ENCODE measurements at places on chromosomes 11 and 22.

DNA sequence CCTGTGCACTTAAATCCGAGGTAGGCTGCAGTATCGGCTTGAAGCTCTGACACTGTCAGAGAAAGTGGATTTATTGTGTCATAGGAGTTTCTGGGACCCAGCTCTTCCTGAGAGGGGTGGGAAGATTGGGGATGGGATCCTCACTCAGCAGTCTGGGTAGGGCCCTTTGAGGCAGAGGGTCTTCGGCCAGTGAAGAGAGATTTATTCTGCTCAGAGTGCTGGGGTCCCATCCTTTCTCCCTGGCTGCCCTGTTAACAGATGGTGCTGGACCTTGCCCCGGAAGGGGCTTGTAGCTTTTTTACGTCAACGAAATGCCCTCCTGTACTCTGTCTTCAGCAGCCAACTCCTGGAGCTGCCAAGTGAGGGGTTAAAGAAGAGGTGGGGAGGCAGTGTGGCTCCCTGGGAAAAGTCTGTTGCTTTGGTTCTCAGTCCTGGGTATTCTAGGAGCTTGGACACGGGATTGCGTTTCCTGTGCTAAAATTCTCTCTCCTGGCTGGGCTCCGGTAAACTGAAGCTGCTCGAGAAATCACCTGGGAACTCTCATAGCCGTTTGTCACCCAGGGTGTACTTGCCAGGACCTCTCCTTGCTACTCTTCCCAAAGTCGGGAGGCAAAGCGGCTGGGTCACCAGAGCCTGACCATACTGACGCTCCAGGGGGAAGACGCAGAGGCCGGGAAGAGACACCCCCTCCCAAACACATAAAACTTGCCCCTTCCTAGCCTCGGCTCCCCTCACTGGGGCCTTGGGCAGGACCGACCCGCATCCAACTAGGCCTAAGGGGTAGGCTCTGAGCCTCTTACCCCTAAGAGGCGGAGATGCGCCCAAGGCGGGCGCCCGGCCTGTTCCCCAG lies 806 bp upstream of the SMDT1 start:
- no peak for DNase-seq

DNA sequence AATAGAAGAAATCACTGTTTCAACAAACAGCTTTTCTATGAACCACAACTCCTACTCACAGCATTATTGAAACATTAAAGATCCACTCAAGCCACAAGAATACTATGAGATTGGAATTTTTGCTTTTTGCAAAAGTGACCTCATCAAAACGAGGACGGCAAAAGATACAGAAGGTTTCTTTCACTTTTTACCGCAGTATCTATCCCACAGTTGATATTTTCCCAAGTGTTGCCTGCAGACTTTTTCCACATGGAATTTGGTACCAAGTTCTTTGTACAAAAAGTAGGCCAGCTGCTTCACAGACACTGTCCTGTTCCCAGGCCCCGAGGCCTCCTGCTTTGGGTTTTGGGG lies 204.0 kb downstream of the TBC1D22A start:
- DNase-seq, result no peak

- DNase-seq, result no peak
Observed at GRCh38 chr11:129625930-129626329, 189.7 kb upstream of the TMEM45B start.

DNA sequence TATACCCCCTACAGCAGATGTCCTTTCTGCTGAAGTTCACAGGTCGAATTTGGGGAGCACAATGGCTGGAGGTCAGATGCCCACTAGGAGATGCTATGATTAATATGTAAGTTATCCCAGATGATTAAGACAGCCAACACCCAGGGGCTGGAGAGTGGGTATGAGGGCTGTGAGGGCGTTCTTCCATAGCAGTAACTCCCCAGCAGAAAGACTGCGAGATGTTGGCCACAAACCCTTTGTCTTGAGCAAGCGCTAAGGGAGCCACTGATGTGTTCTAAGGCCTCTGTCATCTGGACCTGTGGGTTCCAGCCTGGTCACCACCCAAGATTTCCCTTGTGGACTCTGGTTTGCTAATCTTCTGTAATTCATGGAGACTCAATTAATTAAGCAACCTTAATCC lies 77.6 kb downstream of the BMAL1 start:
- no peak for DNase-seq

- no peak for DNase-seq
Observed at GRCh38 chr11:113137713-113138529, 176.5 kb upstream of the TTC12 start.

GRCh38 chr22:28855355-28856094 lies 27.8 kb upstream of the ZNRF3 start:
- DNase-seq, result peak; percentile 34

DNA sequence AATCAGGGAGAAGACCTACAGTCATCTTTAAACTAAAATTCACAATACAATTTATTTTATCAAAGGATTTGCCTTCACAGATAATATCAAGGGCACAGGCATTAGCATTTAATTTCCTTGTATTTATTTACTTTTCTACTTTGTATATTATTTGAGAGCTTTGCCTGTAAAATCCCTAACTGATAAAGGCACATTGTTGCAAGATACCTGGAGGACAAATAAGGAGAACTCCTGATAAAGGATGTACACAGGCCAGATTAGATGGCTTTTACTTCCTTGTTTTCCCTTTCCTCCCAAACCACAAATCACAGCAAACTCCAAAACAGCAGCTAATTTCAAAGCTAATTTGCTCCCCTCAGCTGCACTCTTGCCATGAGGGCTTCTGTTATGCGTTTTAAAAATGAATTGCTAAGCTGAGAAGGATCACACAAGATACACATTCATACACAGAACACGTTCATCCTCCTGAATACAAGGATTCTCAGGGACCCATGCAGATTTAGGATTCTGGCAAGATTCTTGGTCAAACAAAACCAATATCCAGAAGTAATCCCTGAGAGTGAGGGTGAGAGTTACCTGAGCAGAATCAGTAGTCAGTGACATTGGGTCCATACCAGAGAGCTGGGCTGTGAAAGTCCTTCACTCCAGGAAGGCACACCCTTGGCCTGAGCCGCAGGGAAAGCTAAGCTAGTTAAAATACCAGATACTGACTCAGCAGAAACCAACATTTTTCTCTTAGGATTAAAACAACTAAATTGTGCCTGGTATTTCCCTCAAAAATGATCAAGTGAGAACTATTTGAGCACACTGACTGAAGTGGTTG lies 100.3 kb upstream of the CLPB start:
- no peak for DNase-seq

DNA sequence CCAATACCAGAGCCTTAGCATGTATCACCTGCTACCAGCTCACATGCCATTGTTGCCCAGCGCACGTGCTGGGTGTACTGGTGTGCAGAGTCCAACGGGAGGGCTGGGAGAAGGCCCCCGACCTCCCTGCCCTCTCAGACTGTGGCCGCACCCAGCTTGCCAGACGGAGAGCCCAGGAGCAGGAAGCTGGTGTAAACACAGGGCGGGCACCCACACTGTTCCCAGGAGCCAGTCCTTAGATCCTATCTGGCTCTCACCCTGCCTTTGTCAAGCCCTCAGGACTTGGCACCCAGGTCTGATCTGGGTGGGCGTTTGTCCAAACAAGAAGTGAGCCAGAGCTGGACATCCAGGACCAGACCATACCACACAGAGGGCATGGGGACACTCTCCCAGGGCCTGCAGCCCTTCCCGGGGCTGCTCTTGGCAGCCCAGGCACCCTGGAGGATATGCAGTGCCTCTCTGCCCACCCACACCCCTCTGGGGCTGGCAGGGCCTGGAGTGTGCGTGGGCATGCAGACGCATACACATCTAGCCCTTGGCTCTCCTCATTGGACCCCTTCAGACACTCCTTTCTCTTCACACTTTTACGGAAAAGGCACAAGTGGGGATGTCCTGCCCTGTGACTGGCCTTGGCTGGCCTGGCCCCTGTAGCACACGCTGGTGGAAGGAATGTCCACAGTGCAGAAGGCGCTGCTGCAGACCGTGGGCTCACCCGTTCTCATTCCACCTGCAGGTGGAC lies 19.9 kb upstream of the CLDN5 start:
- no peak for DNase-seq

DNA sequence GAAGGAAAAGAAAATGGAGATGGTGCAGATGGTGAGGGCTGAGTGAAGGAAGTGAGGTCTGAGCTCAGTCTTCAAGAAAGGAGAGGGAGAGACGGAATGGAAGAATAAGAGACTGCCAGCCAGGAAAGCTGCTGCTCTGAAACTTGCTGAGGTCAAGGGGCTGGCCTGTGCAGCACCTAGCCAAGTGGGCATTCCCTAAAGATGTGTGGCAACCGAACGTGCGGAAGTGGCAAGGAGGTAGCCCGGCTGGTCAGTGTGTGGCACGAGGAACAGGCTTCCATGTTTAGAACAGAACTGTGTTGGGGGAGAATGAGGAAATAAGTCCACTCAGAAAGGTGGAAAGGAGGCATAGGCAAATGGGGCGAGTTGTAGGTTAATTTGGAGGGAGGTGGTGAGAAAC lies 7.6 kb upstream of the IGSF9B start:
- no peak for DNase-seq

DNA sequence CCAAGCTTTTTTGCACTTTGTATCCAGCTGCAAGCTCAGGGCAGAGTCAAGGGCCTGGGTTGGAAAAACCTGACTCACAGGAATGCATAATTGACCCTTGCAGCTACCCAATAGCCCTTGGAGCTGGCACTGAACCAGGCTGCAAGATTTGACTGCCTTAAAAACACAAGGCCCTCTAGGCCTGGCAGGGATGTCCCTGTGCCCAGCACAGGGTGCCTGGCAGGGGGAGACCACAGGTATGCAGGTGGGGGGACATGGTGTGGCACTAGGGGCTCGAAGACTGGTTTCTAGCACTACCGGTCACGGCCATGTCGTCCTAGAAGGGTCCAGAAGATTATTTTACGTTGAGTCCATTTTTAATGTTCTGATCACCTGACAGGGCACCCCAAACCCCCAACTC lies 30.2 kb downstream of the SBF1 start:
- no peak for DNase-seq

DNA sequence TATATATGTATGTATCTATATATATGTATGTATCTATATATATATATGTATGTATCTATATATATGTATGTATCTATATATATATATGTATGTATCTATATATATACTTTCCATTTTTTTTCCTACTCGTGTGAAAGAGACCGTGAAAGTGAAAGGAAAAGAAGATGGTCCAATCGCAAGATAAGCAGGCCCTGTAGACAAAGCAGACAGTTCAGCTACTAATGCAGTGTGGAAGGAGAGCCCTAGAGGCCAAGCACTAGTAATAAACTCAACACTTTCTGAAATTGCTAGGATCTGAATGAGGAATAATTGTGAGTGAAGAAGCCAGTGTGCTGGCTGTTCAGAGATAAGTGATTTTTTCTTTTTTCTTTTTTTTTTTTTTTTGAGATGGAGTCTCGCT lies 47.2 kb downstream of the MCHR1 start:
- no peak for DNase-seq

GRCh38 chr11:75874684-75875341 lies 59.8 kb downstream of the UVRAG start:
- no peak for DNase-seq

GRCh38 chr11:14623036-14623435 lies 20.6 kb upstream of the PDE3B start:
- no peak for DNase-seq

DNA sequence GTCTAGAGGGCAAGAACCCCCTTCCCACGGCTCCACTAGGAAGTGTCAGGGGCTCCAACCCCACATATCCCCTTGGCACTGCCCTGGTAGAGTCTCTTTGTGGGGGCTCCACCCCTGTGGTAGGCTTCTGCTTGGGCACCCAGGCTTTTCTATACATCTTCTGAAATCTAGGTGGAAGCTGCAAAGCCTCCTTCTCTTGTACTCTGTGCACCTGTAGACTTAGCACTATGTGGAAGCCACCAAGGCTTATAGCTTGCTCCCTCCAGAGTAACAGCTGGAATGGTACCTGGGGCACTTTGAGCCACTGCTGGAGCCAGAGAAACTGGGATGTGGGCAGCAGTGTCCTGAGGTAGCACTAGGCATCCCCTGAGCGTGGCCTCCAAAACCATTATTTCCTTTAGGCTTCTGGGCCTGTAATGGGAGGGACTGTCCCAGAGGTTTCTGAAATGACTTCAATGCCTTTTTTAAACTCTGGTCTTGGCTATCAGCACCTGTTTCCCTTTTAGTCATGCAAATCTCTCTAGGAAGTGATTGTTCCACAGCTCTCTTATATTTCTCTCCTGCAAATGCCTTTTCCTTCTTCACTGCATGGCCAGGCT lies 68.4 kb downstream of the TRAF6 start:
- DNase-seq, result no peak

DNA sequence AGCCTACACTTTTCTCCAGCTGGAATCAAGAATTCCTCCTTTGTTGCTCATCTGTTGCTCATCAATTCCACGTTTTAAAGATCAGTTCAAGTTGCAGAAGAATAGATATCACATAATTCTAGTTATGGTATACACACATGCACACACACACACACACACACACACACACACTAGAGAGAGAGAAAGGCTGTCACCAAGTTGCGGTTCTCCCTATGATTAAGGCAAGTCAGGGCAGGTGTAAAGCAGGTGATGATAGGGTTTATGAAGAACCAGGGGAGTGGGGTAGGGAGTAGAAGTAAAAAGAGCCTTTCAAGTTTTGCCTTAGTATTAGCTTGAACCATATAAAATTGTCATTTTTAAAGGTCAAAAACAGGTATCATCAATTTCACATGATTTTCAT lies 31.7 kb upstream of the TMPRSS4 start:
- no peak for DNase-seq

- DNase-seq, result no peak
Observed at GRCh38 chr22:46969961-46970360, 207.5 kb downstream of the TBC1D22A start.

DNA sequence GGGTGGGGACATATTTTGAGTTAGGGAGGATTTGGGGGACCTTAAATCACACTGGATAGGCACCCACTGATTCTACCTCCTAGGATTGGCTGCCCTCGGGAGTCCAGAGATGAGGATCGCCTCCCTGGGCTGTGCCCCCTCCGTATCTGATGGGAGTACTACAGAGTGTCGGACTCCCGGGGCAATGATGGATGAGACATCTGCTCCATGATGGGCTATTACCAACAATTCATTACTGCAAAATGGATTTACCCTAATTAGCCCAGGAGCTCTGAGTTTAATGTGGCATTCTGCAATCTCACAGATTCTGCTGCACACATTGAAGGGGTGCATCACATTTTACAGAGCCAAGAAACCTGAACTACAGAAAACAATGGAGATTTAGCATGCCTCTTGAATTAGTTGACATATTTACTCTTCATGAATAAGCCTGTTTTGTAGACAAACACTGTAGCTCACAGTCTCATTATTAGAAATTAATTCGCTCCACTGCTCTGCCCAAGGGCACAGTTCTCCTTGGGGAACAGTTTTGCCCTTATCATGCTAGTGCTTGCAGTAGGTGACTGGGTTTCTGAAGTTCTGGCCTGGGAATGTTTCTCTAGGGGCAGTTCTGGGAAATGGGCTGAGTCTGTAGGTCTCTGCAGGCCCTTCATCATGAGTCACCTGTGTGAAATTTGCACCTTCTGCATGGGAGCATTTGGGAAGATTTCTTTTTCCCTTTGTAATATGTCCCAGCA lies 217.1 kb upstream of the PLET1 start:
- no peak for DNase-seq

Measured in NCI-H1694 (cell line).